ENCODE measurements at places on chromosomes 12 and 14. TPM values are rescaled to one million over a fixed set of nuclear protein-coding genes. Genes with fewer than 3 reads are reported as not detected.

GRCh38 chr14:78341827-78342389 lies 171.7 kb downstream of the NRXN3 start:
- DNase-seq = no peak

The CLEC6A gene
- polyA plus RNA-seq = 0.11 TPM

- DNase-seq = no peak
Observed at GRCh38 chr14:105055334-105055733, 9.9 kb downstream of the GPR132 start.

- DNase-seq = no peak
Observed at GRCh38 chr12:128549601-128550218, 274.0 kb downstream of the SLC15A4 start.

DNA sequence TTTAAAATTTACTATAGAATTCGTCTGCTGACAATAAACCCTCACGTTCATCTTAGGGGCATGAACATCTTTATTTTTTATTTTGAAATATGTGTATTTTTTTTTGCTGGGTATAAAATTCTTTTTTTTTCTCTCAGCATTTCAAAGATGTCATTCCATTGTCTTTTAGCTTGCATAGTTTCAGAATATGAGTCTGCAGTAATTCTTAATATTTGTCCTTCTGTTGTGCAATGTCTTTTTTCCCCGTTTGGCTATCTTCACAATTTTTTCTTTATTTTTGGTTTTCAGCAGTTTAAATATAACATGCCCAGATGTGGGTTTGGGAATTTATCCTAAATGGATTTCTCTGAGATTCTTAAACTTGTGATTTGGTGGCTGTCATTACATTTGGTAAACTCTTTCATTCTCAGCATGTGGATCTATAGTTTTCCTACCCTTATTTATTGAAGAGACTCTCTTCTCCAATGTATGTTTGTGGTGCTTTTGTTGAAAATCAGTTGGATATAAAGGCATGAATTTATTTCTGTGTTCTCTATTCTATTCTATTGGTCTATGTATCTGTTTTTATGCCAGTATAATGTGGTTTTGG lies 37.8 kb upstream of the PLBD1 start:
- no peak for DNase-seq

DNA sequence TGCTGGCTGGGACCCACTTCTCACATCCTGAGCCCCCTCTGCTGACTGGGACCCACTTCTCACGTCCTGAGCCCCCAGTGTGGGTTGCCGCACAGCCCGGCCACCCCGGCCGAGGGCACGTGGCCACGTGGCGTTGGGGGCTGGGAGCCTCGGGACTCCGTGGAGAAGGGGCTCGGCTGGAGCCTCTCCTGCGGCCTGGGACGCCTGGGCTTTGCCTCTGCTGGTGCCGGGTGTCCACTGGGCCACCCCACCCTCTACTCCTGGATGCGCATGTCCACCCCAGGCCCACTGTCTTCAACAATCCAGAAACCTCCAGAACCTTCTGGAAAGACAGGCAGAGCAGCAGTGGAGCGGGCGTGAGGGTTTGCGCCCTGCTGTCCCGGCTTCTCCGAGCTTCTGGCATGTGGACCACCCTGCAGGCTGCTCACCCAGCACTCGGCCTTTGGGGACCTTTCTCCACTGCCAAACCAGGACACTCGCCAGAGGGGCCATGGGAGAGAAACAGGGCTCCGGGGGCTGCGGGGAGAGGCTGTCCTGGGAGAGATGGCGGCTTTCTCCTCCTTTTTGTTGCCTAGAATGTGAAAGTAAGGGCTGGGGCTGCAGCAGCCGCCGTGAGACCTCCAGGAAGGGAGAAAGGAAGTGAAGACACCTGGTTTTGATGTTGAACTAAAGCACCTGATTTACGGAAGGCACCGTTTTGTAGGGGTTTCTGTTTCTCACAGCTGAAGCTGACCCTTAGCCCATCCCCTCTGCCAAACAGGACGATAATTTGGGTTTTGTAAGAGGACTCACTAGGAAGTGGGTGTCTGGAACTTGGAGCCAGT lies 30.0 kb downstream of the NOC4L start:
- DNase-seq = no peak

The ANAPC7 gene
- 70.2 TPM for polyA plus RNA-seq

Measured in renal cortex interstitium (tissue), 15 donors.